ENCODE measurements at places on chromosomes 2 and 18.

DNA sequence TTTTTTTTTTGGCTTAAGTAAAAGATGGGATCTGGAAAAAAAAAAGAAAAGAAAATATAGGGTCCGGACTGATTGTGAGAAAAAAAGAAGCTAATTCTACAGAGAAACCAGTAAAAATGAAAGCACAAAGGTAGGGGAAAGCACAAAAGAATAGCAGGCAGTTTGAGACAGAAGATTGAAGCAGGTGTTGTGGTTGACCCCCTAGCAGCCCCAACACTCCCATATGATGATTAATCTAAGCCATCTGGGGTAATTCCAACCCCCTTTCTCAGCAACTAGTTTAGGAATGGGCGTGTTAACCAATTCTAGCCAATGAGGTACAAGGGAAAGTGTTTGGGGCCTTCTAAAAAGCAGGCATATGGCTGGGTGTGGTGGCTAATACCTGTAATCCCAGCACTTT, 77.0 kb downstream of the MBD2 start:
- no peak for DNase-seq

DNA sequence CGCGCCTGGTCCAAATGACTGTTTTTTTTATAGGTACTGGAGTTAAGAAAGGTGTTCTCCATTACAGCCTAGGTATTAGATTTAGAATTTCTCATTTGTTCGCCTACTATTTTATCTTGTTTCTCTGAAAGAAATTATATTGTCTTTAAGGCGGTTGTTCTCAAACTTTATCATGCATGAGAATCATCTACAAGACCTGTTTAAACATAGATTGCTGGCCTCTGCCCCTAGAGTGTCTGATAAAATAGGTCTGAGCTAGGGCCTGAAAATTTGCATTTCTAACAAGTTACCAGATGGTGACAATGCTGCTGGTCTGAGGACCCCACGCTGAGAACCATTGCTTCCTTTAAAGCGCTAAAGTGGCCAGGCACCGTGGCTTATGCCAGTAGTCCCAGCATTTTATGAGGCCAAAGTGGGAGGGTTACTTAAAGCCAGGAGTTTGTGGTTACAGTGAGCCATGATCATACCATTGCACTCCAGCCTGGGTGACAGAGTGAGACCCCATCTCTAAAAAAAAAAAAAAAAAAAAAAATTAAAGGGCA, 34.0 kb upstream of the RNF138 start:
- DNase-seq: no peak

GRCh38 chr2:4358837-4359236, 655.5 kb downstream of the DCDC2C start:
- DNase-seq: no peak

GRCh38 chr18:28831476-28831875, 654.5 kb upstream of the CDH2 start:
- DNase-seq: no peak

DNA sequence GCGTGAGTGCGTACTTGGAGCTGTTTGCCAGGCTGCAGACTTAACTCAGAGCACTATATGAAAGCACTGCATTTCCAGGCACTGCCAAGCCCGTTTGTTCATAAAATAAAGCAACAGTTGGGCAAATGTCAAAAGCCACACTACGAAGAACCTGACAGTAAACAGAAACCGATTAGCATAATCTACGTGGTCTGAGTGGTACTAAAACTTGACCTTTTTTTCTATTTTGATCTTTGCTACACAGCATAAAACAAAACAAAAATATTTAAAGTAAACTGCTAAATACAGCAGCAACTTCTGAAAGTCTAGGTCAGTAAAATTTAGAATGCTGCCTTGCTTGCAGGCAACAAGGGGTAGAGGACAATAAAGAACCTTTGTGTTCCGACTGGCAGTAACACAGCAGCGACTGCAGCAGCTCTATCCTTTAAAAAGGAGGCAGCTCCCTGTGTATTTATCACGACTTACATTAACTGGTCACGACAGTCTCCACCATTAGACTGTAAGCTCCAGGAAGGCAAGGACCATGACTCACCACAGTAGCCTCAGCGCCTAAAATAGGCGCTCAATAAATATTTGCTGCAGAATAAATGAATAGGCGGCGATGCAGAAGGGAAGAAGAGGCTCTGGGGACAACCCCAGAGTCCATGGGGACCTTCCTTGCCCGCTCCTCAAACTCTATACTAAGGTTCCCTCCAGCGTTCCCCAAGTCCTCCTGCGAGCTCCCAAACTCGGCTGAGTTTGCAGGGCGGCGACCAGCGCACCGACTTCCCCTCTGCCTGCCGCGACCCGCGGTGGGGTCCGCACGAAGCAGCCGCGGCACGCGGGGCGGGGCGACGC, 902 bp downstream of the SS18 start:
- no peak for DNase-seq

DNA sequence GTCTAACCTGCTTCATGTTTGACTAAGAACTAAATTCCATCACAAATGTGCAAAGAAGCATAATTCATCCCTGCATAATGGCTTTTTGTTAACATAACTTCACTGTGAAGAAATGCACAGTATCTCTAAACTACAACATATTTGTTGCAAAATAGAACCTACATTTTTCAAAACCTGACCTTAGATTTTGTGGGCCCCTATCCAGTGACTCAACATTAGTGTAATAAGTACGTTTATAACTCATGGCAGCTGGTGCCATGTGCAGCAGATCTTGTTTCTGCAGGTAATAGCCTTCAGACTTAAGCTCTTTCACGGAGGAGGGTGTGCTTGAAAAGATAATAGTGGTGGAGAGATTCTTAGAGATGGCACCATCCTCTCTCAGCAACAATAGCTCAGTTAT, 28.6 kb upstream of the VWC2L start:
- DNase-seq: no peak

GRCh38 chr2:85797263-85797660, 43.5 kb downstream of the ATOH8 start:
- no peak for DNase-seq

GRCh38 chr2:159793326-159793725, 4.7 kb downstream of the CD302 start:
- no peak for DNase-seq

DNA sequence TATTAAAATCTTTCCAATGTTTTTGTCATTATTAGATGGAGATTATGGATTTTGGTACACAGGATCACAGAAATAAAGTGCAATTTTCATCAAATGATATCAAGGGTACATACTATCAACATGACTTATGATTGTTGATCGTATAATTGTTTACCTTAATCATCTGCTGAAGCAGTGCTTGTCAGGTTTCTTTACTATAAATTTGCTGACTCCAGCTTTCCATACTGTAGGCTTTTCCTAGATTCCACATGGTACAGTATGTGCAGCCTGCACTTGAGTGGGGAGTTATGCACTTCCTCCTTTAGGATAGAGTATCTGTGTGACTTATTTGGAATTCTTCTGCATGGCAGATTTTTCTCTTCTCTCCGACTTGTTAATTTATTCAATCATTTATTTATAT, 187.6 kb upstream of the DPP10 start:
- DNase-seq: no peak

DNA sequence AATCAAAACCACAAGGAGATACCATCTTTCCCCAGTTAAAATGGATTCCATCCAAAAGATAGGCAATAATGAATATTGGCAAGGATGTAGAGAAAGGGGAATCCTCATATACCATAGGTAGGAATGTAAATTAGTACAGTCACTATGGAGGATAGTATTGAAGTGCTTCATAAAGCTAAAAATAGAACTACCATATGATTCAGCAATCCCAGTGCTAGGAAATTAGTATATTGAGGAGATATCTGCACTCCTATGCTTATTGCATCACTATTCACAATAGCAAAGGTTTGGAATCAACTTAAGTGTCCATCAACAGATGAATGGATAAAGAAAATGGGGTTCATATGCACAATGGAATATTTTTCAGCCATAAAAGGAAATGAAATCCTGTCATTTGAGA, 251.2 kb downstream of the ZNF804A start:
- no peak for DNase-seq

DNA sequence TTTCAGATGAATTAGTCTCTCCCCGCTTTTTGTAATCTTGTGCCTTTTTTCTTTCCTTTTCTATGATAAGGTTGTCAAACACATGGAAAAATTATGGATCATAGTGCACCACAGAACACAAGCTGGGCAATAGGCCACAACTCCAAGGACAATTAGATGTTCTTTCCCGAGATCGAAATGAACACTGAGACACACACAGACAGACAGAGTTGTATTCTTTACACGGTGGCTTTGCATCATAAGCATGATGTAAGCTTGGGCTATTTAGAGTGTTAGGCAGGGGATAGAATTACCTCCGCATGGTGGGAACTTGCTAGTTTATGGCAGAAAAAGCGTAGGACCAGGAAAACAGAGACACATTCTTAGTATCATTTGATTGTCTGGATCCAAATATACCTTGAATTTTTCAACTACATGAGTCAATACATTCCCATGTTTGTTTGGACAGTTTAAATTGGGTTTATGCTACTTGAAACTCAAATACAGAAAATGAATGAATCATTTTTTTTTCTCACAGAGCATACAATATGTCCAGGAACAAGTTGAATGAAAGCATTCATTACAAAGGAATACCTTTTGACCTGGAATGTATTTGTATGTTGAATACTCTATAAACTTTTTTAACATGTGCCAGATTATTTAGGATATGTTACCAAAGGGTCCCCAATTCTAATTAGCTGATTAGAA, 1611.5 kb upstream of the TMEFF2 start:
- no peak for DNase-seq

DNA sequence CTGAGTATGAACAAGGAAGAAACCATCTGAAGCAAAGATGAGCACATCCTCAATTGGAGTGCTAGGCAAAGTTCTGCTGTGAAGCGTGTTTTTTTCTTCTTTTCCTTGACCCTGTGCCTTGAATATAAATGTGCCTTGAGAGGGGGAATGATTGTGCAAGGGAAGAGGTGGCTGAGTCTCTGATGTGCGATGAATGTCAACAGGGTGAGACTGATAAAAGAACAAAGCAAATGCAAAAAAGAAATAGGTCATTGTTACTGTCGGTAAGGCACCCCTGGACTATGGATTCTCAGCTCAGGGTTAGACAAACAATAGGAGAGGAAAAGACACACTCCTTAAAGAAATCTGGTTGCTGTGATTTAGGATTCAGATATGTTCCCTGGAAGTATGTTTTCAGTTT, 54.5 kb downstream of the HDHD2 start:
- no peak for DNase-seq

DNA sequence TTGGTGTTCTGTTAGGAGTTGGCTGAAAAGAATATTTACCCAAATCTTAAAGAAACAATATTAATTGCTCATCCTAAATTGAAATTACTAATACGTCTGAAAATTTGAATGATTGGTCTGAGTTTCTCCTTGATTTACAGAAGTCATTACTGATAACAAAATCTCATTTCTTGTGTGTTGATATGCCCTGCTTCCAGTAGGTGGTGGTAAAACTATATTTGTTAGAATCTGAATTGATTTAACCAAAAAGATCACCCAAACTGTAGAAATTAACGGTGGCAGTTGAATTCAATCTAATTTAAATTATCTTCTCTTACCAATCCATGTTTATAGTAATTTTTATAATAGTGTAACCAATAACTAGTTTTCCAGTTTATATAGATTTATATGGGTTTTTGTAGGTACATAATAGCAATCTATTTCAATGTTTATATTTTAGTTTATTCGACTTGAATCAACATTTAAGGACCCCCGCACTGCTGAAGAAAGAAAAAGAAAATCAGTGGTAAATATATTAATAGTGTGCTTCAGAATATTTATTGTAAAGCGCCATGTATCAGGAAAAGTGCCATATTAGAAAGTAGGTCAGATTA, 38.3 kb downstream of the PAPOLG start:
- no peak for DNase-seq

- DNase-seq: no peak
These were observed 59.4 kb upstream of the SIX2 start for GRCh38 chr2:45068571-45069140.

- DNase-seq: no peak
These were observed 26.3 kb downstream of the ANXA4 start for GRCh38 chr2:69768235-69768634.

- no peak for DNase-seq
These were observed 61.5 kb upstream of the CYP20A1 start for GRCh38 chr2:203177361-203177760.
